ENCODE measurements at places on chromosomes 5 and 9.
A peak's percentile ranks its signal among the peaks of the same experiment; 100 is the strongest.

- DNase-seq = no peak
These were observed 143.4 kb downstream of the MTRR start for GRCh38 chr5:8012131-8012977.

DNA sequence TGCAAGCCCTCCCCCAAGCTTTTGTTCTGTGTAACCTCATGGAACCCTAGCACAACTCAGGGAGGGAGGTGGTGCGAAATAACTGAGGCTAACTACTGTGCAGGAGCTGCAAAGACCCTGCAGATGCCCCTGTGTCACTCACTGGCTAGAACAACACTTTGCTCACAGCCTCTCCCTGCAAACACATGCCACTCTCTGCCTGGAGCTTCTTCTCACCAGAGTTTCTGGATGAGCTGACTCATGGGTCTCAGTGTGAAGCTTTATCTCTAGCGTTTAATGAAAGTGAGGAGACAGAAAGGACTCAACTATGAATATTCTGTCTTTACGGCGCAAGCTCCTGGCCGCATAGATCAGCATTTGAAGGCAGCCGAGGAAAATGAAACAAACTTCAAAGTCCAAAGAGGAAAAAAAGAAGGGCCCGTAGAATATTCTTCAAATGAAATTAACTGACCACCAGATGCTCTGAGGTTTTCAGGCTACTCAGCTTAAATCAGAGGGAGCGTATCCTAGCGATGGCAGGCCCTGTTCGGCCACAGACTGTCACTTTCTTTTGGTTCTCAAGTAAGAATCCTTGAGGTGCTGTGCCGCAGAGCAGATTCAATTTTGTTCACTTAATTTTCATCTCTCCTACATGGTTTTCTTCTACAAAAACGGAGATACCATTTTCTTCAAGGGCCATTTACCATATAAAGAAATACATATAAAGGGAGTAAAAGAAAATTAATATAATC lies 77.7 kb upstream of the TAS2R1 start:
- DNase-seq = no peak

GRCh38 chr9:90795871-90796317 lies 5.7 kb upstream of the SYK start:
- no peak for DNase-seq

DNA sequence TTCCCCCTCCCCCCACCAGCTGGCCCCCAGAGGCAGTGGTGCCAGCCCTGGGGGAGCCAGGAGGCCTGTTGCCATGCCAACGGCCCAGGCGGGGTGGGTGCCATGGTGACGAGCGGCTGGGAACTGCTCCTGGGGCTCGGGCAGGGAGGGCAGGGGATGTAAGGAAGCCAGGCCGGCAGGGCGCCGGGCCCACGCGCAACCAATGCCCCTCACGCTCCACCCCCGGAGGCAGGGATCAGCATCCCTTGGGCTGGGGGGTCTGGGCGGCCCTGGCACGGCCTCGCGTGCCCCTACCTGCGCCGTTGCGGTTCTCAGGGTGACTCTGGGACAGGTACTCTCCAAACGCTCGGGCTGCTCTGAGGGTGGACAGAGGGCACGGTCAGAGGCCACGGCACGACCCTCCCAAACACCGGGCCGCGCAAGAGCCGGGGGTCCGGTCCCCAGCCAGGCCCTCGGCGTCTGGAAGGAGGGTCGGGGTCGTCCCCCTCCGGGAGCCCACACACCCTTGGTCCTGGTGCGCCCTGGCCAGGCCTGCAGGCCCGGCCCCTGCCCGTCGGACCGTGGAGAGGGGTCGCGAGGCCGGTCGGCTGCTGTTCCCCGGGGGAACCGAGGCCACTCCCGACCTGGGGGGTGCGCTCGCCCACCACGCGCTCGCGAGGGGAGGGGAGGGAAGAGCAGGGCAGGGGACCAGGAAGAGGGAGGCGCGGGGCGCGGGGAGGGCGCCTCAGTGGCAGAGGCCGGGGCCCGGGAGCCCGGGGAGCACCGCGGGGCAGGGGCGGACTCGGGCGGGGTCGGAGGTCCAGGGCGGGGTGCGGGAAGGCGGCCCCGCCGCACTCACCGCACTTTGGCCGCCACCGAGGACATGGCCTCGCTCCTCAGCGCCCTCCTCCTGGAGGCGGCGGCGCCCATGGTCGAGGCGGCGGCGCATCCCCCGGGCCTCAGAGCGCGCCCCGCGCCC lies 661 bp downstream of the NSMF start:
- DNase-seq = peak; percentile 25

Data from activated naive CD8-positive, alpha-beta T cell treated with anti-CD3 and anti-CD28 coated beads, Interleukin-2, amount 50 U/mL, for 24 hours (primary cell).